Stimulated activated CD8-positive, alpha-beta memory T cell treated with anti-CD3 and anti-CD28 coated beads, Interleukin-4, amount 100 ng/mL, for 24 hours (primary cell): ENCODE measurements at places on chromosomes 7 and 10.

- DNase-seq: no peak
Observed at GRCh38 chr7:151082141-151083070, 887 bp downstream of the TMUB1 start.

DNA sequence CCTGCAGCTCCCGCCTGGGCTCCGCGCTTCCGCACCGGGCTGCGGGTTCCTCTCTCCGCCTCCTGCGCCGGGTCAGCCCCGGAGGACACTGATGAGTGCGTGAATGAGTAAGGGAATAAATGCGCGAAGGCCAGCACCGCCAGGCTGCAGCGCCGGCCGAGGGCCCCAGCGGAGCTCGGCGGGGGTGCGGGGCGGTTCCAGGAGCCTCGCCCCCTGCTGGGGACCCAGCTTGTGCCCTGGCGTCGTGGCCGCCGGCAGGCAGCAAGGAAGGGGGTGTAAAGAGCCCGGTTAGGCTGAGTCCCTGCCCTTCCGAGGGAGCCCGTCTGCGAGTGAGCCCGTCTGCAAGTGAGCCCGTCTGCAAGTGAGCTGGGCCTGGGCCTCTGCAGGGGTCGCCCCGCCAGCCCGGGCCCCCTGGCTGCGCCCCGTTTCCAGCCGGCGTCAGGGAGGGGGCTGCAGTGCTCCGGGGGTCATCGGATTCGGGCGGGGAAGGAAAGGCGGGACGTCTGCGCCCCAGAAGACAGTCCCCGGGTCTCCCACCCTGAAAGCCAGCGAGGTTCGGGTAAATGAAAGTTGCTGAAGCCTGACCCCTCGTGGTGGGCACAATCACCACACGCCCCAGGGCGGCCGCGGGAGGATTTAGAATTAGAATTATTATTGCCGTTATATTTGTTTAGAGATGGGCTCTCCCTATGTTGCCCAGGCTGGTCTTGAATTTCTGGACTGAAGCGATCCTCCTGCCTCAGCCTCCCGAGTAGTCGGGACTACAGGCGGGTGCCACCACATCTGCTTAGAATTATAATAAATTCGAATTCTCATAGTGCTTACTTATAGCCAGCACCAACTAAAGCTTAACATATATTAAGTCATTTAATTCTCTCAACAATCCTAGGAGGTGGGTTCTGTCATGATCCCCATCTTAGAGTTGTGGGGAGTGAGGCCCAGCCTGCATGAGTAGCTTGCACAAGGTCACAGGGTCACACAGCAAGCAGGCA, 8.6 kb upstream of the CRYGN start:
- peak; percentile 60 for DNase-seq

DNA sequence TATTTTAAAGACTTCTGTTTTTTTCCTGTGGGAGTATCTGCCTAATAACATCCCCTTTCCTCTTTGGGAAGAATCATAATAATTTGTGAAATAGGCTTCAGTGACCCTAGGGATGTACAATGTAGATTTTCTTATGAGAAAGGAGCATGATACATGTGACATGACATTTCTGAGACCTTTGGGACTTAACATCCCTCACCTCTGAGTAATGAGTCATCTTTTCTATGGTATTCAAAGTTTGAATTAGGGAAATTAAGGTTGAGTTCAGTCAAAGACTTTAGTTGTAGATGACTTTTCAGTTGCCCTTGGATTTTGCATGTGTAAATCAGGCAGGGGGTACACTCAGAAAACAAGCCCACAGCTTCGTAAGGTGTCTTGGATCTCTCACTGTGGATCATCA, 14.3 kb downstream of the GRK5 start:
- no peak for DNase-seq

GRCh38 chr10:970311-971149, 17.7 kb upstream of the GTPBP4 start:
- no peak for DNase-seq

DNA sequence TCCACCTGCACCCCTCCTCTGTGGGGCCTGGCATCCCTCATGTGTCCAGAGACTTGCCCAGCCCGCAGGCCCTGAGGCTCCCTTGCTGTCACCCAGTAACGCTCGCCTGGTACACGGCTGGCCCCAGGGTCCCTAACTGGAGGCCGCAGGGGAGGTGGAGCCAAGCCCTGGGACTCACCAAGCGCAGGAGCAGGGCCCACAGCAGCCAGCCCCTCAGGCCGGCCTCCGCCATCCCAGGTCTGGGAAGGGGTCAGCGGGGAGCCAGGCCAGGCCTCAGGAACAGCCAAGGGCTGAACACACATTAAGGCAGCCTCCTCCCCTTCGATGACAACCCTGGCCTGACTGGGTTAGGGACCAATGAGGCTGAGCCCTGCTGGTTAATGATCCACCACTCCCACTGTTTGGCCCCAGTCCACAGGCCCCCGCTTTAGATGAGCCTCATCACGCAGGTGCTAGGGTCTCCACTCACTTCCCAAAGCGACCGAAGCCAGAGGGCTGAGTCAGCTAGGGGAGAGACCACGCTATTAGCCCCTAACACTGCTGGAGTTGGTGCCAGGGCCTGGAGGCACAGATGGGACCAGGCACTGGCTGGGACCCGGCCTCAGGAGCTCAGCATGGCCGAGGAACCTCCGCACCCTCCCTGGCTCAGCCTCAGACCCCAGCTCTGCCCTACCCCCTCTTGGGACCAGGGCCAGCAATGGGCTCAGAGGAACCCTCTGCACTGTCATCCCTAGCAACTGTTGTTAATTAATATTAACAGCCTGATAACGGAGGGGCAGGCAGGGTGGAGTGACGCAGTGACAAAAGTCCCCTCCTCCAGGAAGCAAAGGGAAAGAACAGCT, at the start of gene NPC1L1:
Gene NPC1L1, minus strand, starts transcription at position 303 of the 842 bp plus-strand sequence. Its CDS starts 71 bp downstream, at position 232.
- no peak for DNase-seq

DNA sequence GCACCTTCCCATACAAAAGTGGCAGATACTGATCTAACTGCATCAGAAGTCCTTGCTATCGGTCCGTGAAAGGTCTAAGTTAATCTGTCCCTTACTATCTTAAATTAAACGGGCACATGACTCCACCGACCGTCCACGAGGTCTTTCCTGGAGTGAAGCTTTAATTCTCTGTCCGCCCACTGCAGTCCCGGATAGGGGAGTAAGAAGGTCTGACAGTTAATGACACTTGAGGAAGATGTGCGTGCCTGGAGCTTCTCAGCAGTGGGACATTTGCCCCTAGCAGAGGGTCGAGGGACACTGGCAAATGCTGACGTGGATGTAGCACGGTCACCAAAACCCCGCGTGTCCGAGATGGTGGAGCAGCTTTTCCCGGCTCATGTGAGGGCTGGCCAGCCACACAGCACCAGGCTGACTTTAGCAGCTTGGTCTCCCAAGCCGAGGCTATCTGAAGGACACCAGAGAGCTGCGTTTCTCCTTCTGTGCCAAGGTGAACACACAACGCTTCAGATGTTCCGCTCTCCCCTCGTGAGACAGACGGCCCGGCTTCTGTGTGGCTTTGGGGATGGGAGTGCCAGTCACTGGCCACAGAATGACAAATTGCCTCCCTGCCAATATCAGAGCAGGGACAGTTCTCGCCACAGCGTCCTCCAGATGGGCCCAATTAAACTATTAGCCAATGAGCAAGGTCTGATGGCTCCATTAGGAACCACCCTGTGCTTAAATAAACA, 86.6 kb downstream of the ADARB2 start:
- no peak for DNase-seq

GRCh38 chr10:124099604-124100003, 6.2 kb upstream of the CHST15 start:
- DNase-seq: no peak

DNA sequence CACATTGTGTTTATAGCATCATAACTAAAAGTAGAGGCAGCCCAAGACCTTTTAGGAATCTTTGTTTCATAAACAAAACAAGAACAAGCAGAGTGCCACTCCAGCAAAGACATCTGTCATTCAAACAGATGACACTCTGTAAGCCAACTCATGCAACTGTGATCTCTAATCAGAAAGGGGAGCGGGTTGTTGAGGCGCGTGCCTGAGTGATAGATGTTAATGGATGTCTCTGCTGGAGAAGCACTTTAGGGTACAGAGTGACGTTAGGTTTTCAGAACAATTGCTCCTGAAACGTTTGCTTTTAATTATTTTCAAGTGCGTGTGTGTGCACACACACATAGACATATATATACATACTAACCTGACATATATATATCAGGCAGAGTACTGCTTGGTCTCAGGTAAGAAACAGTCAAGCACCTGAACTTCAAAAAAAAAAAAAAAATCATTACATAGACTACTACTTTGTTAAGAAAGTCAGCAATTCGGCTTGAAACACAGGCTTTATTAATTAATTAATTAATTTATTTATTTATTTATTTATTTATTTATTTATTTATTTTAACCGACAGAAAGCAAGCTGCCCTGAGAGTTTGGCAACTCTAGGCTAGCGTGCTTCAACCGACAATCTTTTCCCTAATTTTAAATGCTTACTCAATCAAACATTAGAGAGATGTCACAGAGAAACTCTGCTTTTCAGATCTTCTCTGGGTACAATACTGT, 109.1 kb downstream of the POU6F2 start:
- DNase-seq: no peak

GRCh38 chr10:21385536-21385935, 139.9 kb downstream of the SKIDA1 start:
- no peak for DNase-seq

DNA sequence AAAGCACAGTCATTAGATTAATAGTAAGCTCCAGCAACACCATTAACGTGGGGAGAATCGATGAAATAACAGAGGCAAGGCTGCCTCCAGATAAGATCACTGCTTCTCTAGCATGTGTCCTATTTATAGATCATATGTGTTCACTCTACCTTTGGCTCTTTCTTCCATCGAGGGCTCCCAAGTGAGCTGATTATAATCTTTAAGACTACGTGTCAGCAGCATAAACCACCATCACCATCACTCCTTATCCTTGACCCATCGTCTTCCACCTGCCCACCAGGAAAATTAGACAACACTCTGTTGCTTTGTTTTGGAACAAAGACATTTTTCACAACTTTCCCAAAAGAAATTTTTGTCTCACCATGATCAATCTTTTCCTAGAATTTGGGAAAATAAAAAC, 71.2 kb upstream of the CARD11 start:
- DNase-seq: no peak

- DNase-seq: no peak
Observed at GRCh38 chr10:133530506-133530905, 3.3 kb downstream of the CYP2E1 start.

DNA sequence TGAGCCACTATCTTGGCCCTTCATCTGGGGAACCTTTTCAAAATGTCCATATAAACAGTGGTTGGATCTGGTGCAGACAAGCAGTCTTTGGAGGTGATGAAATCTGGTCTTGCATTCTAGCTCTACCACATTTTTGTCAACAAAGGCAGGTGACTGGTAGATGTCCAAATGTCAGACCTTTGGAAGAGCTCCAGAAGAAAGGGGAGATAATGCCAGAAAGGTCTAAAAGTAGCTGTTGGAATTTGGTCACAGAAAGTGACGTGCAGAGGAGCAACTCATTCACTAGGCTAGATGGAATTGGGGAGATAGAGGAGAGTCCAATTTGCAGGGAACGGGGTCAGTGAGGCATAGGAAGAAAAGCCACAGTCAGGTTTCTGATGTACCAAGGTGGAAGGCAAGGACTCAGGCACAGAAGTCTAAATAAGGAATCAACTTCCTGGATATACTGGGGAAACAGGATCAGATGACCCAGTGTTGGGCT, 36.4 kb upstream of the WAC start:
- no peak for DNase-seq

GRCh38 chr7:135653340-135654080, 8.8 kb upstream of the STMP1 start:
- DNase-seq: no peak

DNA sequence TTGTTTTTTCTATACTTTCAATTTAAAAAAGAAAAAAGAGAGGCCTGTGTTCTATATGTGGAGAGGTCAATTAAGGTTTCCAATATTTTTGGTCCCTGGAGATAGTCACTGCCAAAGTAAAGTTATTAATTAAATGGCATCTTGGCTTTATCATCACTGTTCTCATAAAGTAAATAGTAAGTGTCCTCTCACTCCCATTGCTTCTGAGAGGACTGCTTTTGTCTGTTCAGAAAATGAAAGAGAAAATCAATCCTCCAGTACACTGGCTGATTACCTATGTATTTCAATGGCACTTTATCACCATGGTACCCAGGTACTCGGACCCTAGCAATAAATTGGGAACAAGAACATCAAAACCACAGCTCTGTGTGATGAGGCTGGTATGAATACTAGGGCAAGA, 94.0 kb downstream of the RNLS start:
- no peak for DNase-seq

DNA sequence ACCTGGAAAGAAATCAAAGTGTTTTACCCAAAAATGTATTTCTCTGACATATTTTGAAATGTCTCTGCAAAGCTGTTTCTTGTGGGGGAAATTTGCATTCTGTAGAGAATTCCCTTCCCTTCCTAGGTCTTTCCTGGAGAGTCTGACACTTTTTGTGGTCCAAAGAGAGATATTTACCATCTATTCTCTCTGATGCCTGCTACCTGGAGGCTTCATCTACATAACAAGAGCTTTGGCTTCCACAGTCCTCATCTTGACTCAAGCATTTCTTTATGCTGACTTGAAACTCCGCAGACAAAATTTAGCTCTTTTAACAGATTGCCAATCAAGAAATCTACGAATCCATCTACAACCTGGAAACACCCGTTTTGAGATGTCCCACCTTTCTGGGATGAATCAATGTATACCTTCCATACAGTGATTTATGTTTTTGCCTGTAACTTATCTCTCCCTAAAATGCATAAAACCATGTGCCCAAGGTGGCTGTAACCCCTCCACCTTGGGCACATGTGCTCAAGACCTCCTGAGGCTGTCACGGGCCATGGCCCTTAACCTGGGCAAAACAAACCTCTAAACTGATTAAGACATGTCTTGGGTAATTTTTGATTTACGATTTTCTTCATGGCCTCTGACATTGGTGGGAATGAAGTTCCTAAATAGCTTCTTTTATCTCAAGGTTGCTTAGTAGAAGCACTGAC, 334.7 kb downstream of the GALNT17 start:
- no peak for DNase-seq

- DNase-seq: no peak
Observed at GRCh38 chr7:17126413-17127268, 171.8 kb upstream of the AHR start.

- no peak for DNase-seq
Observed at GRCh38 chr7:65749518-65749917, 123.4 kb upstream of the VKORC1L1 start.

GRCh38 chr10:78628976-78629375, 439.8 kb upstream of the ZMIZ1 start:
- DNase-seq: no peak
